Cortex of kidney (tissue), 1 donor: ENCODE measurements at places on chromosomes 4 and X.

DNA sequence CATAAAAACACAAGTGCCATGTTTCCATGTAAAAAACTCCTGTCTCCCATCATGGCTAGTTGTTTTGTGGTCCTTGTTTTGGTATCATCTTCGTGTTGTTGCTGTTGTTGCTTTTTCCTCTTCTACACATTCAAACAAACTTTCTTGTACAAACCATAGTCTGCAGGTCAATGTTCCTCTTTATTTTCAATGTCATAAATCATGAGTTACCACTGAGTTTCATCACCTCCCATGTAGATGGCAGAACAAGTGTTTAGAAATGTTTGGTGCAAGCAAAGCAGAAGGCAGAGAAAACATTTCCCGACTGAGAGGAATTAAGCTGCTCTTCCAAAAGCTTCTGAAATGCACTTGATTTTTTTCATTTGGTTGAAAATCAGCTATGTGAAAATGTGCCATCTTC lies 166.0 kb downstream of the ANTXR2 start:
- DNase-seq = no peak

- DNase-seq = no peak
Observed at GRCh38 chrX:16517039-16517605, 132.8 kb upstream of the S100G start.

GRCh38 chr4:63786171-63786570 lies 623.1 kb downstream of the TECRL start:
- DNase-seq = no peak

DNA sequence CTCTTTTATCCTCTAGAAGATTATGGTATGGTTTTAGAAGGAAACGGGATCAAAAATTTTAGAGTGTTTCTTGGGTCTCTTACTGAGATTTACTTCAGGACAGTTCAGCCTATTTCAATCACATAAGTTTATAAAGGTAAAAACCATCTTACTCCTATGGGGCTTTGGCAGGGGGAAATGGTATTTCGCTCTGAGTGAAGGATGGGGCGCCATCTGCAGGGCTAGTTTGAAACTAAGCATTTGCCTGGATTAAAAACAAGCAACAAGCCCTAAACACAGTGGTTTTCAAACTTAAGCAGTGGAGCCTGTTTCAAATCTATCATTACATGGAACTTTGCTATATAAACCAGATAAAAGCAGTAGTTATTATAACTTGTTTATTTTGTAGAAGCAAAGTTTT lies 361.5 kb upstream of the FMR1 start:
- DNase-seq = no peak

GRCh38 chr4:83179205-83179604 lies 64.7 kb upstream of the PLAC8 start:
- no peak for DNase-seq

DNA sequence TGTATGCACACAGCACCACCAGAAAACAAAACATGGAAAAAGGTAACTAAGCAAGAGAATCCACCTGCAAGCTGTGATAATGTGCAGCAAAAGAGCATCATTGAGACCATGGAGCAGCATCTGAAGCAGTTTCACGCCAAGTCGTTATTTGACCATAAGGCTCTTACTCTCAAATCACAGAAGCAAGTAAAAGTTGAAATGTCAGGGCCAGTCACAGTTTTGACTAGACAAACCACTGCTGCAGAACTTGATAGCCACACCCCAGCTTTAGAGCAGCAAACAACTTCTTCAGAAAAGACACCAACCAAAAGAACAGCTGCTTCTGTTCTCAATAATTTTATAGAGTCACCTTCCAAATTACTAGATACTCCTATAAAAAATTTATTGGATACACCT lies 90.2 kb downstream of the TET2 start:
- DNase-seq = no peak

GRCh38 chr4:10094841-10095240 lies 21.8 kb downstream of the WDR1 start:
- no peak for DNase-seq

- no peak for DNase-seq
Observed at GRCh38 chr4:57023104-57023503, 44.4 kb downstream of the POLR2B start.

- no peak for DNase-seq
Observed at GRCh38 chrX:79330022-79330421, 37.1 kb downstream of the ITM2A start.
